ENCODE measurements at places on chromosomes 5 and 9.

- no peak for DNase-seq
Observed at GRCh38 chr5:167982-168660, 23.2 kb upstream of the LRRC14B start.

DNA sequence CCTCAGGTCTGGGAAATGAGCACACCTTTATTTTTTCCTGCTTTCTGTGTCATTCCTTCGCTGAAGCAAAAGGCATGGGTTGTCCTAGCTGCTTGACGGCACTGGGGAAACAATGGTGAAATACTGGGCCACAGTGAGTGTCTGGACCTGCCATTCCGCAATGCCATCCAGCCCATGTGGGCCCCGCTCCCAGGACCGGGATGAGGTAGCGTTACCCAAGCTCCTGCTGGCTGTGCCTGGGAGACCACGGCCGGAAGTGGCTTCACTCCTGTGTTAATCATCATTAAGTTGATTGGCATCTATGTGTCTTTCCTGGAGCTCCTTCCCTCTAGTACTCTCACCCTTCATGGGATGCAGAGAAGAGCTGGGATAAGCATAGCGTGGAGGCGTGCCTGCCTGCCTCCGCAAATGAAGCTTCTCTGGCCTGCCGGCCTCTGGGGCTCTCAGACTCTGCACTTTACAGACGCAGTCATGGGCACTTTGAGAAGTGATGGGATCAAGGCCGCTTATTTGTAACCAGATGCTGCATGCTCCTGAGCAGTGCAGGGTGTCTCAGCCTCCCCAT, 16.5 kb upstream of the SMIM32 start:
- DNase-seq, result no peak

- no peak for DNase-seq
Observed at GRCh38 chr5:1375871-1376810, 31.2 kb upstream of the CLPTM1L start.

DNA sequence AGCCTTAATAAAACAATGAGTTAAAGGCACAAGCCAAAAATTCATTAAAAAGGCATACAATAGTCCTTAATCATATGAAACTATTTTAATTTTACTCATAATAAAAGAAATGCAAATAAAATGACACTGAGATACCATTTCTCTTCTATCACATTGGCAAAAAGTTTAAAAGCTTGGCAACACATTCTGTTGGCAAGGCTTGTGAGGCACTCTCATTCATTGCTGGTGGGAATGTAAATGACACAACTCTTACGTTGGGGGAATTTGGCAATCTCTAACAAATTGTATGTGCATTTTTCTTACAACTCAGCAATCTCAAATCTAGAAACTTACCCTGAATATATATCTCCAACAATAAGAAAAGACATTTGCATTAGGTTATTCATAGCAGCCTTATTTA, 111.6 kb downstream of the PRELID2 start:
- no peak for DNase-seq

GRCh38 chr5:77231471-77232138, 21.1 kb downstream of the PDE8B start:
- DNase-seq, result no peak

DNA sequence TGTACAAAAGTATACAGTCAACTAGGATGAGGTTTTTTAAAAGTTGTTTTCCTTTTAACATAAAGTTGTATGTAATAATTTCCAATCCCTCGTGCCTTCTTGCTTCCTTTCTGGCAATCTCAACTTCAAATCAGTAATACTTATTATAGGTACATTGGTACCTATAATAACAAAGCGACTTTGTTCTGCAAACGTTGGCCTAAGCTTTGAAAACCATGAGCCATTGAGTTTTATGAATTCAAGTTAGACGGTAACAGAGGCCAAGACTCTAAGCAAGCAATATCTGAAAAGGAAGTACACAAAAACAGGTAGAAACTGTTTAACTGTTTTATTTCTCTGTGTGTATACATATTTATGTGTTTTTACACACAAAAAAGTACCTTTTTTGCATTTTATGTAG, 135.2 kb upstream of the GRHPR start:
- no peak for DNase-seq

DNA sequence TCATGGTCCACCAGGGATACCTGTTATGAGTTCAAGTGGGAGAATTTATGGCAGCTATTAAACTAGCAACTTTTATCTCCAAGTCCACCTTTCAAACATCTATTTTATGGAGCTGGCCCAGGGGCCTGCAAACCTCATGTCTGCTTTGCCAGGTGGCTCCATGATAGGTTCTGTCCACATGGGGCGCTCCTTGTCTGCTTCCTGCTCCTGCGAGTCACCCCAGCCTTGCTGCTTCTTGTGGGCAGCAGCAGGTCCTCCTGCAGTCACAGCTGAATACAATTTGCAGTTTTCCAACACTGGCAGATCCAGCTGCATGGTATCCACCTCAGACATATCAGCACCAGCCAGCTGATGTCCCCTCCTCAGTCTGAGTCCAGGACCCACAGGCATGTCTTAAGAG, 39.6 kb upstream of the FRRS1L start:
- DNase-seq, result no peak

GRCh38 chr5:155290937-155291336, 277.4 kb downstream of the KIF4B start:
- no peak for DNase-seq

- no peak for DNase-seq
Observed at GRCh38 chr5:157431544-157432200, 28.3 kb upstream of the NIPAL4 start.

DNA sequence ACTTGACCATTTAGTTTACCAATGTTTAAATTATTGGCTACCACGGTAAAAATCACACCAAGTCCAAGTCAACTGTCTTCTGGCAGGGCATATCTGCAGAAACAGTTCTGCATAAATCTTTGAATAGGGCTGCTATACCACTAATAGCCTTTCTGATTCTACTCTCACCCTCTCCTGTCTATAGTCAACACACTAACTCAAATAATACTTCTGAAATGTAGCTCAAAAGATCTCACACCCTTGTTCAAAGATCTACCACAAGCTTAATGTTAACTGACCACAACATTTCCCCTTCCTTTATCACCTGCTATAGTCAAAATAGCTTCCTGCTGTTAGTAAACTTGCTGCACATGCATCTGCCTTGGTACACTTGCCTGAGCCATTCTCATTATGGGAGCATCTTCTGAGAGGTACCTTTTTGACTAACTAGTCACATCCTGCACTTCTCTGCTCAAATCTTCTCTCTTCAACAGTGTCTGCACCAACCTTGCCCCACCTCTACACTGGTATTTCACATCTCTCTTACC, 319.4 kb downstream of the CDH10 start:
- DNase-seq, result no peak

DNA sequence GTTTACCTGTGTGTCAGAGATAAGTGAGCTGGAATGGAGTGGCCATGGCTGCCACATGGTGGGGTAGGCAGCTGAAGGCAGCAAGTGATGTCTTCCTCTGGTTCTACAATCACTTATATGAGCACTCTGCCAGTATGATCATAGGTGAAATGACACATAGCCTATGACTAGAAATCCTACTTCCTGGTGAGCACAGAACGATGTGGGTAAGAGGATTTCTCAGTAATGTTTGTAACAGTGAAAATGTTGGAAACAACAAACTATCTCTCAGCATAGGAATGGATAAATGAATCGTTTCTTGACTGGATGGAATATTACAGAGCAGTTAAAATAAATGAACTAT, 187.0 kb upstream of the S1PR3 start:
- no peak for DNase-seq

GRCh38 chr9:75147638-75148037, 59.3 kb downstream of the OSTF1 start:
- no peak for DNase-seq

GRCh38 chr9:111715471-111715870, 54.1 kb downstream of the GNG10 start:
- DNase-seq, result no peak

GRCh38 chr9:68998385-68998784, 15.5 kb downstream of the PRKACG start:
- no peak for DNase-seq

- peak; percentile 8 for DNase-seq
Observed at GRCh38 chr5:54756796-54757402, 228.5 kb downstream of the ESM1 start.

DNA sequence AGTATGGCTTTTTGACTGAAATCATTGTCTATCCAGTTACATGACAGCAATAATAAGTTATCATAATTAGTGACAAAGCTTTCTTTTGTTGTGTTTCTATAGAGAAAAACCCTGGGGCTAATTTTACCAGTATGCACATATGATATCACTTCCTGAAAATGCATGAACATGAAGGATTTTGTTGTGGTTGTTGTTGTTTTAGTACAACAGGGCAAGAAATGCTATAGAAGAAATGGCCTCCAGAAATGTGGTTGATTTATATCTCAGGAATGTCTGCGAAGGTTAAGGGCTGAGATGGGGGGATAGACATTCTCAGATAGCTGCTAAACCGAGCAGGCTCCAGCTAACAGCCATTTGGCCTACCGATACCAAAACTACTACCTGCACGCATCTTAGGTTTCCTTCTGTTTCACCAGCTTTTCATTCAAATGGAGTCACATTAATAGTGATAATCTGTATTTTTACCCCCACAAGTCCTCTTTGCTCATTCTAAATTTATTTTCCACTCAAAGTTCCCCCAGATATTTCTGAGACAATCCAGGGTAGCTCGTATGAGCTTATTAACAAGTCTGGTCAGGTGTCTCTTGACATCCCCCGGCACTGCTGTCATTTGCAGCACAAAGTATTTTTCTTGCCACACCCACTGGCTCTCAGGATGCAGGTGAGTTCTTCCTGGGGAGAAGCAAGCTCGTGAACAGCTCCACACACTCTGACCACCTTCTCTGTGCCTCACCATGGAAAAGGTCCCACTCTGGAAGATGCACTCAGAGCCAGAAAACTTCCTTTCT, 232.4 kb upstream of the GAS1 start:
- DNase-seq, result no peak

GRCh38 chr5:2357309-2357708, 394.2 kb downstream of the IRX2 start:
- DNase-seq, result no peak

GRCh38 chr5:125634216-125634835, 788.9 kb upstream of the GRAMD2B start:
- no peak for DNase-seq

GRCh38 chr9:137234055-137234697, 3.5 kb downstream of the SLC34A3 start:
- DNase-seq, result no peak

- DNase-seq, result no peak
Observed at GRCh38 chr9:77534376-77535057, 113.6 kb downstream of the GNA14 start.

DNA sequence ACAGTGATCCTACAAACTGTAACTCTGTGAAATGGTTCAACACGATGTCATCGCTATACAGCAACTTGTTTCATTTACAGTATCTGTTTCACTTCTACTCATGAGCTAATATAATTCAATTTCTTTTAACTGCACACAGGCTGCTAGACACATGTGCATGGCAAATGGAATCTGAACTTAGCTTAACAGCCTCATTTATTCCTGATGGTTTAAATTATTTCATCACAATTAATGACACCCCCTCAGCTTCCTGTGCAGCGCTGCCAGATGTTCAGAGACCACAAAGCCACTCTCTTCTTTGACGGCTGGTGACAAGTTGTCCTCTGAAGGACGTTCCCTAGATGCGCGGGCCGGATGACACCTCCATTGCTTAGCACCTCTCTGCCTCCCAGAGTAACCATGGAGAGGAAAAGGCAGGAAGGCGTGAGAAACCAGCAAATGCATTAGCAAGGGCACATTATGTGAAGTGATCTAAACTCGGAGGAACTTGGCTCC, 191.1 kb downstream of the BNC2 start:
- no peak for DNase-seq

DNA sequence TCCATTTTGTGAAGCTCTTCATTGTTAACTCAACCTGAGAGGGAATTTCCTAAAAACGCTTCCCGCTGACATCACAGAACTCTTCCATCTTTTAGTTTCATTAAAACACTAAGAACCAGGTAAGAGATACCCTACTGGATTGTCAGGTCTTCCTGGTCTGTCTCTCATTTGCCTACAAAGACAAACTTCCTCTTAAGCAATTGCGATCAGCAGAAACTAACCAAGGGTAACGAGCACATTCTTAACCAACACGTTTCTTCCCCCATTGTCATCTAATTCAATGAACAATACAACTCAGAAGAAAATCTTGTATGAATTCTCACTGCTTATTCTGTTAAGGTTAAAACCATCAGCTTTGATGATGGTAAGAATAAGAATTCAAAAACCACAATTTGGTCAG, 6.6 kb downstream of the FBXW11 start:
- no peak for DNase-seq

GRCh38 chr9:121781145-121781548, 129.7 kb downstream of the DAB2IP start:
- DNase-seq, result no peak

DNA sequence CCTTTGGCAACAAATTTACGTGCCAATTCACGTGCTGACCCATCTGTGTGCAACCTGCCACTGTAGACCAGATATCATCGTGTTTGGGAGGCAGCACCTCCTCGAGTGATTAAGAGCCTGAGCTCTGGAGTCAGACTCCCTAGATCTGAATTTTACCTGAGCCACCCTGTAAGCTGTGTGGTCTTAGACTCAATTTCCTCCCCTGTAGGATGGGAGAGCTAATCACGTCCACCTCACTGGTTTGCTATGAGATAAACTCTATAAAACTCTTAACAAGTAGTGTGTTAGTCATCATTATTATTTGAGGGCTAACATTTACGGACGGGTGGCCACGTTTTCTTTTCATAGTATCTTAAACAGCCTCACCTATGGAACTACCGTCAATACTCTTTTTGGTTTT, 220.0 kb upstream of the ADAMTSL1 start:
- no peak for DNase-seq

DNA sequence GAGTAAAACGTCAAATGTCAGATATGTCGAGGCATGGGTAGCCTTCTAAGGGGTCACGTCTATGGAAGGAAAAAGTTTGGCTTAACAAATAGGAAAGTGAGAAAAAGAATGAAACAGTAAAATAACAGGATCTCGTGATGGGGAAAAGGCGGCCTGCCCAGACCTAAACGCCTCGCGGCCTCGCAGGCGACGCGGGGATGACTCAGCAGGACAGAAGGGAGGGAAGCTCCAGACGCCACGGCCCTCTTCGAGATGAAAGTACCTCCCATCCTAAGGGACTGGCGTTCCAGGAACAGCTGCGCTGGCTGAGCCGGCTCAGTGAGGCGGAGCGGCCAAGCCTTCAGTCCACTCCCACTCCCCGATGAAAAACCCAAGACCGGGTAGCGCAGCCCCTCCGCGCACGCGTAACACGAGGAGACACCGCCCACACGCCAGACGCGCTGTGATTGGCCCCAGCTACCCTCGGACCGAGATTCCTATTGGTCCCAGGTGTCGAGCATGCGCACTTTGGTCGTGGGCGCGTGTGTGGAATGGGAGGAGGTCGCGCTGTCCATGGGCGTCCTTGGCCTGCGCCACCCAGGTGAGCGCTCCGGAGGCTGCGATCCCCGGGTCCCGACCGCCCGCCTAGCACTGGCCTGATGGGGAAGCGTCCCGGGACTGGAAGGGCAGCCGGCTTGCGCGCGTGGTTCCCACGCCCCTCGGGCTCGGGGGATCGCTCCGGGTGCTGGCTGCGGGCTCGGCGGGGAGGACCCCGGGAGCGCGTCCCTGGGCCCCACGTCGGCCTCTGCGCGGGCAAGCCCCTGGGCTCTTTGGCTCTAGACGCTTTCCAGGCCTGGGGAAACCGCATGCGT, 588.5 kb downstream of the MTRR start:
- no peak for DNase-seq

All from H1 (cell line).